ENCODE measurements at places on chromosomes 12 and 14. TPM values are rescaled to one million over a fixed set of nuclear protein-coding genes. Genes with fewer than 3 reads are reported as not detected.

The BATF gene
- 0.16 TPM for total RNA-seq

The KRT76 gene
- total RNA-seq, result not detected

The RFX4 gene
- total RNA-seq, result not detected

The NXPH4 gene
- total RNA-seq, result not detected

The HECTD4 gene
- total RNA-seq, result 13.0 TPM

The VASH1 gene
- 54.4 TPM for total RNA-seq

The LMNTD1 gene
- not detected for total RNA-seq

The BCL11B gene
- total RNA-seq, result under 0.01 TPM

The LRRK2 gene
- 1.2 TPM for total RNA-seq

The CLEC6A gene
- total RNA-seq, result not detected

The HOXC12 gene
- not detected for total RNA-seq

The CKB gene
- 6.3 TPM for total RNA-seq

The ZBTB25 gene
- total RNA-seq, result 4.7 TPM

The HCAR3 gene
- total RNA-seq, result not detected

The PTGER2 gene
- total RNA-seq, result under 0.01 TPM

The IL22 gene
- total RNA-seq, result not detected

The CDKL1 gene
- total RNA-seq, result 15.1 TPM

The SLC38A4 gene
- 4.2 TPM for total RNA-seq

The LRRC10 gene
- total RNA-seq, result not detected

The TESPA1 gene
- total RNA-seq, result not detected

The RTN1 gene
- total RNA-seq, result 0.16 TPM

The PTPN21 gene
- total RNA-seq, result 13.5 TPM

The SMOC1 gene
- total RNA-seq, result not detected

The RGS6 gene
- total RNA-seq, result not detected

The PSMC1 gene
- 73.5 TPM for total RNA-seq

The PIWIL1 gene
- not detected for total RNA-seq

The C12orf56 gene
- total RNA-seq, result not detected

The KRT75 gene
- total RNA-seq, result not detected

Measured in bladder microvascular endothelial cell (primary cell).